Caudate nucleus (tissue), 63 donors: ENCODE measurements at places on chromosomes 7 and 10.

DNA sequence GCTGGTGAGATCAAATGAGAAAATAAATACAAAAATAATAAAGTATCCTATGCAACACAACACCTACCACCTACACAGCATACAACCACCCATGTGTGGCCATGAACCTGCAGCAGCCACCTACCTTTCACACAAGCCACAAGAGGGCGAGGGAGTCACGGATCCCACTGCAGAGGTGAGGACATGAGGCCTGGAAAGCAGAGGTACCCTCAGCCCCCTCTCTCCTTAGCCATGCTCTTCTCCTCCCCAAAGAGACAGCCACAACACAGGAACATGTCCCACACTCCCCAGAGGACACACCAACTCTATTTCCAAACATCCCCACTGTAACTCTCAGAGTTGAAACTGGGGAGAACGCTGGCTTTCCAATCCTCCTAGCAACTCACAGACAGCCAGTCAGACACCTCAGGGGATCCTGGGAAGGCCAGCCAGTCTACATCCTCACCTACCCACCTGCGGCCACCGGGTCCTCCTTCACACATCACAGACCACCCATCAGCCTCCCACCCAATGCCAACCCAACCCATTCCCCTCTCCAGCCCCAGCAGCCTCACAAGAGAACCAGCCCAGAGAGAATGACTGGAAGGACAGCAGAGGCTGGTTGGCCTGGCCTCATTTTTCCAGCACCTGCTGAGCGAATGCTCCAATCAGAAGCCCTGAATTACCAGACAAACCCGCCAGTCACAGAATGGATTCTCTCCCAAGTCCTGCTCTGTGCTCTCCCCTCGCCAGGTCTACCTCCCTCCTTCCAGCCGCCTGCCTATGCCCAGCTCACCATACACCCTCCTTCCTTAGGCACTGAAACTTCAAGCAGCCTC is 18.4 kb downstream of the DLG5 start:
- no peak for DNase-seq

DNA sequence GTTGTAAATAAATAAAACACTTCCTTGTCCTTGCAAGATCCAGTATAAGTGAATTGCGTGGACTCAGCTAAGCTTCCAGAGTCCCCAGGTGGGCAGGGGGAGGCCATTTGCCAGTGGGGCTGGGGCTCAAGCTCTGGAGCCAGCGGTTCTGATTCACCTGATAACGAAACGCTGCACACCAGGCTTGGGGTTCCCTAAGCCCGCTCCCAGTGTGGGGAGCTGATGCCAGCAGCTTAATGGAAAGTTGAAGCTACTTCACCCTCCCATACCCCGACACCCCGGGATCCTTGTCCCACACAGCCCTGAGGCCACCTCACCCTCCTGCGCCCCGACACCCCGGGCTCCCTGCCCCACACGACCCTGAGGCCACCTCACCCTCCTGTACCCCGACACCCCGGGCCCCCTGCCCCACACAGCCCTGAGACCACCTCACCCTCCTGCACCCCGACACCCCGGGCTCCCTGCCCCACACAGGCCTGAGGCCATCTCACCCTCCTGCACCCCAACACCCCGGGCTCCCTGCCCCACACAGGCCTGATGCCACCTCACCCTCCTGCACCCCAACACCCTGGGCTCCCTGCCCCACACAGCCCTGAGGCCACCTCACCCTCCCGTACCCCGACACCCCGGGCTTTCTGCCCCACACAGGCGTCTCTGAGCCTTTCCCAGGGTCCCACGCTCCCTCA is 30.8 kb downstream of the FKBP6 start:
- DNase-seq: no peak

DNA sequence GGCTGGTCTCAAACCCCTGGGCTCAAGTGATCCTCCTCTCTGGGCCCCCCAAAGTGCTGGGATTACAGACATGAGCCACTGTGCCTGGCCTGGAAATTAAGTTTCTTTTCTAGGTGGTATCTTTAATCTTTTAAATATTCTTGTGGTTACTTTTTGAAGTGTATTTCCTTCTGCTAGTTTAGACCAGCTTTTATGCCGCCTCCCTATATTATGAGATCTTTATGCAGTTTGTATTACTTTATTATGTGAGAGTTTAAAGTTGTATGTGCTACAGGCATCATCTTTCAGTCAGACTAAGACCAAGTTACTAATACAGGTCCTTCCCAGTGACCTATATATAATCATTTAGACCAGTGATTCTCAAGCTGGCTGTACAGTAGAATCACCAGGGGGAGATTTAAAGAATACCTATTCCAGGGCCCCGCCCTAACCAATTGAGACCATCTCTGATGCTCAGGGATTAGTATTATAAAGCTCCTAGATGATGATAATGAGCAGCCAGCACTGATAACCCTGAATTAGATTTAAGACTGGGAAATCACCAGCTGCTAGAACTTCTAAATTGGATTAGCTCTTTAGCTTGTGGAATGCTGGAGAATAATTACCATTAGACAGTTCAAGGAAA is 11.3 kb downstream of the INPP5F start:
- no peak for DNase-seq

- DNase-seq: no peak
Observed at GRCh38 chr10:84005403-84005802, 133.9 kb upstream of the GHITM start.

GRCh38 chr10:130820880-130821482 is 490.5 kb downstream of the TCERG1L start:
- no peak for DNase-seq

GRCh38 chr7:142569851-142570250 is 179.4 kb upstream of the PRSS1 start:
- DNase-seq: no peak

DNA sequence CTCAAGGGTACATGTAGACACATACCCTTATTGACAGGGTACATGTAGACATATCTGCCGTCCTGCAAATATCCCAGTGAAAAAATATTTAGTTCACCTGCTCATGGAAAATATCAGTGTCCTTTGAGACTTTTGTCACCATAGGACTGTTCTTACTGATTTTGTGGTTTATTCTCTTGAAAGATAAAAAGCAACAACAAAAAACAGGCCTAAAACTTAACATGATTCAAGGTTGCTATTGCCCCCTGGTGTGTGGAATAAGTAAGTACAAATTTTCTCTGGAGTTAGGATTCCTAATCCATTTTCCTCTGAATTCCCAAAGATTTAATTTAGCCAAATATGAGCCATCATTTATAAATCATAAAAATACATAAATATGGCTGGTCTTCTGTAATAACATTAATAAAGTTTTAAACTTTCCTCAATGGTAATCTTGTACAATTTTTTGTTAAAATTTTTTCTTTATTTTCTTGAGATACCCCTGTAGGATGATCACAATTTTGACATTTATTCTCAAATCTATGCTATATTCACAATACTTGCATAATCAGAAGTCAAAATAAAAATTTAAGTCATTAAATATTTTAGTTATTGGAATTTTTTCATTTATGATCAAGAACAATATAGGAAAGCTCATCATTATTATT is 741.4 kb upstream of the POT1 start:
- no peak for DNase-seq

- no peak for DNase-seq
Observed at GRCh38 chr7:105643851-105644250, 62.6 kb upstream of the EFCAB10 start.

GRCh38 chr10:88234297-88234696 is 348.8 kb downstream of the RNLS start:
- no peak for DNase-seq

DNA sequence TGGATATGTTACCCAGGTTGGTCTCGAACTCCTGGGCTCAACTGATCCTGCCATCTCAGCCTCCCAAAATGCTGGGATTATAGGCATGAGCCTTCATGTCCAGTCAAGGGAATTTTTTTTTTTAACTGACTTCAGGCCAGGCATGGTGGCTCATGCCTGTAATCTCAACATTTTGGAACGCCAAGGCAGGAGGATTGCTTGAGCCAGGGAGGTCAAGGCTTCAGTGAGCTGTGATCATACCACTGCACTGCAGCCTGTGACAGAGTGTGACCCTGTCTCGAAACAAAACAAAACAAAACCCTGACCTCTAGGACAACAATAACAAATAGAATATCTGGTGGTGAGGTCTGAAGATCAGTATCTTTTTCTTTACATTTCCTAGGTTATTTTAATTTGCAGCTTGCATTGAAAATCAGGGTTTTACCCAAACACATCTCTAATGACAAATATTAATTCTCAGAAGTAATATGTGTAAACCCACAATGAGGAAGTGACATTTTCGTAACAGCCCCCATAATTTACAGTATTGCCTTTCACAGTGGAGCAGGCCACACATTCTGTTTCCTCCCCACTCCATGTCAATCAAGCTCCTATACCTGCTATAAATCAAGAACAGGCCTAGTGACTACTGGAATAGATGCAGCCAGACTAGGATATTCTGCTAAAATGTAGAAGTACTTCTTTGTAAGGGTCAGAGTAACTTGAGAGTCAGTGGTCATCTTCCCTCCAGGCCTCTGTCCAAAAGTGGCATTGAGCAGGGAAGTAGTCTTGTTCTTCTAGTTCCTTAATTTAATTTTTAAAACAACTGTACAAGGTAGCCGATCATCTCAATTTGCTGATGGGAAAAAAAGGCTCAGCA is 43.3 kb upstream of the ECHDC3 start:
- no peak for DNase-seq

GRCh38 chr10:104899779-104900178 is 258.7 kb downstream of the SORCS3 start:
- DNase-seq: no peak

- no peak for DNase-seq
Observed at GRCh38 chr10:47164800-47165128, 135.2 kb upstream of the GDF10 start.

DNA sequence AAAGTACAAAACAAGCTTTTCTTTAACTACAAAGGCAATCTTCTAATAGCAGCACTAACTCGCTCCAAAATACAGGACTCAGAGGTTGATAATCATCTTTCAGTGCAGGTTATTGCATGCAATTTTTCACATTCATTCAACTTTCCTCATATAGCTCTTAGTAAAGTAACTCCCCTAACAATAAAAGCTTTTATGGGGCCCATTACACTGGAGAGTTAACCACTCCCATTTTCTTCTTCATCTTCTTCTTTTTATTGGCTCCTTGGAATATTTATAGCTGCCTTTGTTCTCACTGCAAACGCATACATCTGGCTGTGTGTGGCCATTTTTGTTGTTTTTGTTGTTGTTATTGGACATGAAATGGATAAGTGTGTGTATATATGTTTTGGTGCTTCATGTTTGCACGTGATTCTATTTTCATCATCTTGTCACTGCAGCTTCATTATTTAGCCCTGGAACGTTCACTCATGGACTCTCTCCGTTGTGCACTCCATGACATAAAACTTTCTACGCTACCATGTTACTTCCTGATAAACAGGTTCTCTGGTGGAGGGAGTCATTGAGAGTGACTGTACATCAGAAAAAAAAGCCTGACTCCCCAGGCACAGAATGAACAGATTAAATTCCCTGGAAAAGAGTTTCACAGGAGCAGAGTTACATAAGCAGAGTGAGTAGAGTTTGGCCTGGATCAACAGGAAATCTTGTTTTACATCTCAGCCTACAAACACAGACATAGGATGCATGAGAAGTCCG is 236.4 kb upstream of the SP4 start:
- DNase-seq: no peak

DNA sequence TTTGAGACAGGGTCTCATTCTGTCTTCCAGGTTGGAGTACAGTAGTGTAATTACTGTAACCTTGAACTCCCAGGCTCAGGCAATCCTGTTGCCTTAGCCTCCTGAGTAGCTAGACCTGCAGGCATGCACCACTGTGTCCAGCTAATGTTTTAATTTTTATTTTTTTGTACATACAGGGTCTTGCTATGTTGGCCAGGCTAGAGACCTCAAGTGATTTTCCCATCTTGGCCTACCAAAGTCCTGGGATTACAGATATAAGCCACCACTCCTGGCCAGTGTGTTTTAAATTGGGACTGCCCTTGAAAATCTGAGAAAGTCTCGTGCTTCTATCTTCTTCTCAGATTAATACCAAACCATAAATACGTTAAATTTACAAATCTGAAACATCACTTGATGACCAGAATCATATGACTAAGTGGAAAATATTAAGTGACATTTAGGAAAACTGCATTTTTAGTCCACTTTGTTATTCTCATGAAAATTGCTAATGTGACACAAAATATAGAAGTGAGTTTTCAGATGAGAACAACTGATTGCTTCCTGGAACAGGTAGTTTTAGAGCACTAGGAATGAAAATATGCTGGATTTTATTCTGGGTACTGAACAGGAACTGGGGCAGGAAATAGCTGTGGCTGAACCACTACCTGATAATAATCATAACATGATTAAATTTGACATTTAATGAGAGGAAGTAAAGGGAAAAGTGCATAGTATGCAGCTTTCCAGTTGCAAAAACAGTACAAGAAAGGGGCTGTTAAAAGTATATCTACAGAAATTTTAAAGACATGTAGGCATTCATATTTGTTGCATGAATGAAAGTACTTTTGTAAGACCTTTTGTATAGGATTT is 4.2 kb downstream of the PHTF2 start:
- no peak for DNase-seq
